ENCODE measurements at places on chromosomes 5 and 9. TPM values are rescaled to one million over a fixed set of nuclear protein-coding genes. Genes with fewer than 3 reads are reported as not detected.
A peak's percentile ranks its signal among the peaks of the same experiment; 100 is the strongest.

GRCh38 chr5:171826132-171826531, 40.5 kb downstream of the SMIM23 start:
- no peaks in the 10 kb centered on the region for H3K27me3 ChIP-seq
- DNase-seq = no peak
- H3K4me1 ChIP-seq = no peaks in the 10 kb centered on the region
- H3K36me3 ChIP-seq = no peaks in the 10 kb centered on the region

- H3K4me1 ChIP-seq = no peaks in the 10 kb centered on the region
- no peaks in the 10 kb centered on the region for H3K27me3 ChIP-seq
- DNase-seq = no peak
These were observed 214.9 kb upstream of the DAB2 start for GRCh38 chr5:39639618-39640089.

The PDLIM4 gene
- 2.4 TPM for total RNA-seq

The NDUFS6 gene
- total RNA-seq = 55.9 TPM

DNA sequence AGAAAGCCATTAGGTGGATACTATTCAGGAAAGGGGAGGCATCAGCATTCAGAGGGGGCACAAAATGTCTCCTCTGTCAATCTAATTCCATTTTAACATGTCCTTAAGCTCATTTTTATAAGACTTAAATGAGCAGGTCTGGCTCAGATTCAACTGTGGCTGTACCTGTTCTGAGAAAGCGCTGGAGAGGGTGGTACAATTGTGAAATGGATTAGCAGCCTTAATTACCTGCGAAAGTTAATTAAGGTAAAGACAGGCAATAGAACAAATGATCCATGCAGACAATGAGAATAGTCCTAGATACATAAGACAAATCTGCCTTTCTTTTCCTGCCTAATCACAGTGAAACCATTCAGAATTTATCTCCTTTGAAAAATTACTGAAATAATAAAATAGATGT, 96.2 kb downstream of the TAF11L14 start:
- H3K27me3 ChIP-seq = no peaks in the 10 kb centered on the region
- DNase-seq = no peak
- H3K36me3 ChIP-seq = no peaks in the 10 kb centered on the region
- H3K4me1 ChIP-seq = no peaks in the 10 kb centered on the region
- H3K27ac ChIP-seq = no peak overlapping the region
- H3K4me3 ChIP-seq = no peak overlapping the region

The SPINK4 gene
- total RNA-seq = not detected

The TICAM2 gene
- total RNA-seq = 0.75 TPM

GRCh38 chr9:110364451-110364850, 26.8 kb upstream of the TXNDC8 start:
- H3K27me3 ChIP-seq = no peaks in the 10 kb centered on the region
- H3K27ac ChIP-seq = no peak overlapping the region
- no peaks in the 10 kb centered on the region for H3K4me1 ChIP-seq
- H3K36me3 ChIP-seq = peaks cover 4% of the 10 kb centered on the region

DNA sequence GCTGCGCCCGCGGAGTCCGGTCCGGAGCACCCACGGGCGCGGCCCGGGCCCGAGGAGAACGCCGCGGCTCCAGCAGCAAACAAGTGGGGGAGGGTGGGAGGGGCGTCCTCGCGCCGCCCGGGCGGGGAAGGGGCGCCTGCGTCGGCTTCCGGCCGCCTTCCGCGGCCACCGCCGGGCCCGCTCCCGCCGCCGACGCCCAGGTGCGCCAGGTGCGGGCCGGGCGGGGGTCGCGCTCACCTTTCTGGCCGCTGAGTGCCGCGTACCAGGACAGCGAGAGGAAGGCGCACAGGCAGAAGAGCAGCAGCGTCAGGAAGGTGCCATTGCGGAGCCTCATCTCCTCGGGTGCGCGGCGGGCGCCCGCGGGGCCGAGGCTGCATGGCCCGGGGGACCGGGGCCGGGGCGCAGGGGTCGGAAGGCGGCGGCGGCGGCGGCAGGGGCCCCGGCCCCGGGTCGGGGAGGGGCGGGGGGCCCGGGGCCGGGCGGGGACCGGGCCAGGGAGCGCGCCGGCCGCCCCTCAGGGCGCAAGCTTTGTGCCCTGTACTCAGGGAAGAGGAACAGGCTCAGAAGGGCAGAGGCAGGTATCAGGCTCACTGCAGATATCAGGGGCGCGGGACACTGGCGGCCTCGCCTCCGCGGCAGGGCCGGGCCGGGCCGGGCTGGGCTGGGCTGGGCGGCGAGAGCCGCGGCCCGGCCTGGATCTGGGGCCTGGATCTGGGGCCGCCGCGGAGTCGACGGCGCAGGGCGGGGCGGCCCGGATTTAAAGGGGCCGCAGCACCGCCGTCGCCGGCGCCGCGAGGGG, at the start of gene MGAT4B:
MGAT4B (minus strand) TSS at position 617 of the 799 bp plus-strand sequence; CDS start at position 334, 283 bp downstream.
- H3K4me1 ChIP-seq = peaks cover 41% of the 10 kb centered on the region
- DNase-seq = peak; percentile 89
- peaks cover 4% of the 10 kb centered on the region for H3K36me3 ChIP-seq
- no peaks in the 10 kb centered on the region for H3K27me3 ChIP-seq

The OR1Q1 gene
- total RNA-seq = not detected

DNA sequence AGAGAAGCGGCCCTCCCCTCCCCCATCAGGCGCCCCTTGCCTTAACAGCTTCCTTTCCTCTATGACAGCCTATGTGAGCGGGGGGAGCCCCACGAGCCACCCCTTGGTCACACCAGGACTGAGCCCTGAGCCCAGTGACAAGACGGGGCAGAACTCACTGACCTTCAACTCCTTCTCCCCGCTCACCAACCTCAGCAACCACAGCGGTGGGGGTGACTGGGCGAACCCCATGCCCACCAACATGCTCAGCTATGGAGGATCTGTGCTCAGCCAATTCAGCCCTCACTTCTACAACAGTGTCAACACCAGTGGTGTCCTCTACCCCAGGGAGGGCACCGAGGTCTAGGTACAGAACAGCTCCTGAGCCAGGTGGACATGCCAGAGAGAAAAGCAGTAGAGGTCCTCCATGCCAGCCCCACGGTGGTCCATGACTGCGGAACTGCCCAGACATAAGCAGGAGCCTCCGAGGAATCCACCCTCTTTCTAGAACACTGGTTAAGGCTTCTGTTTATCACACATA, 2.6 kb downstream of the FOXI1 start:
- no peak overlapping the region for H3K27ac ChIP-seq
- no peaks in the 10 kb centered on the region for H3K27me3 ChIP-seq
- H3K36me3 ChIP-seq = no peaks in the 10 kb centered on the region
- no peak overlapping the region for H3K4me3 ChIP-seq
- DNase-seq = no peak
- no peaks in the 10 kb centered on the region for H3K4me1 ChIP-seq

DNA sequence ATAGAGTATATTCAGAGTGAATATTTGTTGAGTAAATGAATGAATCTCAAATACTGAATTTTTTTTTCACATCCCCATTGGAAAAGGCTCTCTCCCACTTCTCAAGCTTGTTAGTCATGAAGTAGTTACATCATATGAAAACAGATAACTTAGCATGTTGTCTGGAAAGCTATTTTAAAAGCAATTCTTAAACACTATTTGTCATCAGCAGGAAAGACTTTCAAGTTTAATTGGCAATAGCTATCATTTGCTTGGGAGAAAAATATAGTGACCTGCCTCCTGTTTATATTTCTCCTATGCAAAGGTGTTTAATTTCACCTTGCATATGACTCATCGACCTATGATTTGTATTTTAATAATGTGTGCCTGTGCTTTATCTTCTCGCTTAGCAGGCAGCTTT, 499.8 kb upstream of the GRIA1 start:
- no peak overlapping the region for H3K27ac ChIP-seq
- DNase-seq = no peak
- no peaks in the 10 kb centered on the region for H3K4me1 ChIP-seq
- H3K27me3 ChIP-seq = no peaks in the 10 kb centered on the region
- H3K4me3 ChIP-seq = no peak overlapping the region
- no peaks in the 10 kb centered on the region for H3K36me3 ChIP-seq

DNA sequence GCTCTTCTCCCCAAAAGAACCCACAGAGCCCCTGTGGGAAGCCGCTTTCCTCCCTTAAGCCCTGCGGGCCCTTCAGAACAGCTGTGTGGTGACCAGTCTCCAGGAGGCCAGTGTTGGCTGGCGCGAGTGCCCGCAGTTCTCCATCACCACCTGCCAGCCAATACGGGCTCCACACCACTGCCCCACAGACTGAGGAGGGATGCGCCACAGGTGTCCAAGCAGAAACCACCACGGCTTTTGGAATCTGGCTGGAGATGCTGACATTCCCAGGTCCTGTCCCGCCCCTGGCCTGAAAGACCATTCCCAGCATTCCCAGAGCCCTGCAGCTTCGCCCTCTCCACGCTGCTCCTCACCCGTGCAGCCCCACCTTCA, 12.8 kb downstream of the CCNI2 start:
- H3K4me1 ChIP-seq = no peaks in the 10 kb centered on the region
- no peak overlapping the region for H3K4me3 ChIP-seq
- H3K36me3 ChIP-seq = peaks cover 93% of the 10 kb centered on the region
- no peak for DNase-seq
- H3K27ac ChIP-seq = no peak overlapping the region
- no peaks in the 10 kb centered on the region for H3K27me3 ChIP-seq

- H3K27ac ChIP-seq = no peak overlapping the region
- no peak for DNase-seq
- H3K4me1 ChIP-seq = no peaks in the 10 kb centered on the region
- H3K27me3 ChIP-seq = no peaks in the 10 kb centered on the region
- H3K4me3 ChIP-seq = no peak overlapping the region
These were observed 489.3 kb downstream of the ANXA1 start for GRCh38 chr9:73640971-73641370.

- H3K4me1 ChIP-seq = no peaks in the 10 kb centered on the region
- DNase-seq = no peak
- H3K36me3 ChIP-seq = no peaks in the 10 kb centered on the region
- H3K27ac ChIP-seq = no peak overlapping the region
- no peak overlapping the region for H3K4me3 ChIP-seq
These were observed 574.7 kb downstream of the TLE4 start for GRCh38 chr9:80146466-80146865.

The LRRTM2 gene
- not detected for total RNA-seq

DNA sequence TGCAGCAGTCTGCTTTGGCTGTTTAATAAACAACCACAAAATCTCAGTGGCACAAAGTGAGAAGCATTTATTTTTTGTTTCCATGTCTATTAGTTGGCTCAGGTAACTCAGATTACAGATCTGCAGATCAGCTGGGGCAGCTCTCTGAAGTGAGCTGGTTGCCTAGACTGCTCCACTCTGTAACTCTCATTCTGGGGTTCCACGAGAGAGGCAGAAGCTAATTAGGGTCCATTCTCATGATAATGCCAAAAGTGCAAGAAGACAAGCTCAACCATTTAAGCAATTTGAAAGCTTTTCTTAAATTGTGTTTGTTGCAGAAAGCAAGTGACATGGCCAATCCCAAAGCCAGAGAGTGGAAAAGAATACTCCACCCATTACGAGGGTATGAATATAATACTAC, 13.2 kb downstream of the MEIKIN start:
- no peak overlapping the region for H3K4me3 ChIP-seq
- H3K27me3 ChIP-seq = no peaks in the 10 kb centered on the region
- DNase-seq = no peak
- no peaks in the 10 kb centered on the region for H3K36me3 ChIP-seq

- H3K27ac ChIP-seq = no peak overlapping the region
- DNase-seq = no peak
These were observed 49.8 kb upstream of the OLFM1 start for GRCh38 chr9:135037521-135038250.

The TAF1L gene
- total RNA-seq = not detected

DNA sequence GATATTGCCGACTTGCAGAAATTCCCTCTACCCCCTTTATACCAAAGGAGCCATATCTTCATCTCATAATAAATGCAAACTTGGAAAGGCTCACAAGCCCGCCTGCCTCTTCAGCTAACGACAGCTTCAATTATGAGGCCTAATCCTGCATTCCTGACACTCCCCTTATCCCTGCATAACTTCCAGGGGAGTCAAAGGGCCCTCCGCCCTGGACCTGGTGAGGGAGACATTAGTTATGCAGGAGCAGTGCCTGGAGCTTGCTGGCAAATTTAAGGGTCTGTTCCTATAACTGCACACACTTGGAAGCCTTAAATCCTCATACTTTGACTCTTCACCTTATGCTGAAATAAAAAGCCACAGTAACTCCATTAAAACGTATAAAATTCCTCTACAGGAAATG, 617.9 kb downstream of the BNC2 start:
- peaks cover 3% of the 10 kb centered on the region for H3K4me1 ChIP-seq
- DNase-seq = no peak
- H3K27me3 ChIP-seq = no peaks in the 10 kb centered on the region
- H3K36me3 ChIP-seq = no peaks in the 10 kb centered on the region
- H3K4me3 ChIP-seq = no peak overlapping the region
- H3K27ac ChIP-seq = no peak overlapping the region

GRCh38 chr9:135622415-135623020, 16.8 kb downstream of the GLT6D1 start:
- no peak for DNase-seq
- no peak overlapping the region for H3K27ac ChIP-seq
- H3K4me3 ChIP-seq = no peak overlapping the region
- no peaks in the 10 kb centered on the region for H3K27me3 ChIP-seq

DNA sequence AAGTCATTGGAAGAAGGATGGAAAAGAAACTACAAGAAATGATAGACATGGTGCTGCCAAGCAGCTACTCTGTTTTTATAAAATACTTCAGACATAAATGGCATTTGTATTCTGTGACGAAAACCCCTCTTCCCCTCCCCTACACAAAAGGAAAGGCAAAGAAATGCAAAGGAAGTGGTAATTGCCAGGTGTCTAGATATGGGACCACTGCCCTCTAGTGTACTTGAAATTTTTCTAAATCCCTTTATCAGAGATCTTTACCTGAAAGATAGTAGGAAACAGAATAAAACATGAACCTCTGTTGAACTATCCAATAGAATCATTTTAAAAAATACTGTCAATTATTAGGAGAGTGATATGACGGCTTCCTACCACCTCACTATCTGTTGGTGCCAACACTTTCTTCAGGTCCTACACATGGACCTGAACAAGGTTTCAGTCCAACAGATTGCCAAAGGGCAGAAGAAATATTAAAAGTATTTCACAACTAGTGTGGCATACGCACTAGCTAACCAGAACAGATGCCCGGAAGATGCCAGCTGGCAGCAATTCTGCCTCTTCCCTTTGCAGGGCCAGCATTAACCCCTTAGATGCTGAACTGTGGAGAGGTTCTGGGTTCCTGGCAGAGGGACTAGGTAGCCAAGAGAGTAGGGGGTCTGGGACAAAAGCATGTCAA, 104.1 kb downstream of the TSSK1B start:
- H3K27me3 ChIP-seq = no peaks in the 10 kb centered on the region
- H3K27ac ChIP-seq = no peak overlapping the region
- no peaks in the 10 kb centered on the region for H3K36me3 ChIP-seq
- H3K4me1 ChIP-seq = peaks cover 6% of the 10 kb centered on the region
- peak; percentile 42 for DNase-seq
- H3K4me3 ChIP-seq = no peak overlapping the region

The SH3RF2 gene
- total RNA-seq = 201 TPM

The HINT2 gene
- 53.5 TPM for total RNA-seq

DNA sequence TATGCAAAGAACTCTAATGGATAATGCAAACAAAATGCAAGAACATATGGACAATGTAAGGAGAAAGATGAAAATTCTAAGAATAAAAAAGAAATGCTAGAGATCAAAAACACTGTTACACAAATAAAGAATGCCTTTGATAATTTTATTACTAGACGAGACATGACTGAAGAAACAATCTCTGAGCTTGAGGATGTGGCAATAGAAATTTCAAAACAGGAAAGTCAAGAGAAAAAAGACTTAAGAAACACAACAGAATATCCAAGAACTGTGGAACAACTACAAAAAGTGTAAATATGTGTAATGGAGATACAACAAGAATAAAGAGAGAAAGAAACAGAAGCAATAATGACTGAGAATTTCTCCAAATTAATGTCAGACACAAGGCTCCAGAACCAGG, 140.5 kb upstream of the ACOT12 start:
- no peaks in the 10 kb centered on the region for H3K36me3 ChIP-seq
- no peak overlapping the region for H3K27ac ChIP-seq
- H3K4me3 ChIP-seq = no peak overlapping the region
- no peak for DNase-seq

Measured in heart left ventricle (tissue), 16 donors.